Brain pericyte (primary cell): ENCODE measurements at places on chromosomes 7 and 10.

DNA sequence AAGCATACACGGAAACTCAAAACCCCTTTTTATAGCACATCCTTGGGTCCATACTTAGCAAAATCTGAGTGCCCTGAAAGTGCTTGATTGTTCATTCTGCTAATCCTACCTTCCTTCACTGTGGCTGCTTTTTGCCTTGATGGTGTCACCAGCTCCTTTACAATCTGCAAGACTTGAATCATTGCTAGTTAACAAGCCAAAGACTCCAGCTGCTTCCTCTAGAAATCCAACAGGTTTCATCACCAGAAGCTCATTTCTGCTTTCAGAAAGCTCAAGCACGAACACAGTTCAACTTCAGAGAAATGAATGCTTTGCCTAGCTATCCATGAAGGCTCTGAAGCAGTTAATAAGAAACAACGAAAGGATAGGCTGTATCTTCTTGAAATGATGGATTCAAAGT, 38.0 kb downstream of the USP6NL start:
- DNase-seq, result no peak

GRCh38 chr7:48384180-48384752, 213.0 kb downstream of the ABCA13 start:
- no peak for DNase-seq

DNA sequence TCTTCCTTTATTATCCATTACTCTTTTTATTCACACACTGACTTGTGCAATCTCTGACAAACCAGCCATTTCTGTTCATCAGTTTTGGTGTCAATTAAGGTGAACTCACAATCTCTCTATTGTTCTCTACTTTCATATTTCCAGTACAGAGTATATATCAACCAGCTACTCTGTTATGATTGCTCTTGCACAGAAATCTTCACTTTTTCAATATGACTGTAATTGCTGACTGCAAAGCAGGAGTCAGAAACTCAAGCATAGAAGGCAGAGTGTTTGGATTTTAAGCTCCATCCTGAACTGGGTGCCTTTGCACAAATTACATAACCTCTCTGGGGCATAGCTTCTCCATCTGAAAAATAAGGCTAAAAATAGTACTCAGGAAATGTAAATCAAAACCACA, 1042.0 kb downstream of the GRM8 start:
- no peak for DNase-seq

DNA sequence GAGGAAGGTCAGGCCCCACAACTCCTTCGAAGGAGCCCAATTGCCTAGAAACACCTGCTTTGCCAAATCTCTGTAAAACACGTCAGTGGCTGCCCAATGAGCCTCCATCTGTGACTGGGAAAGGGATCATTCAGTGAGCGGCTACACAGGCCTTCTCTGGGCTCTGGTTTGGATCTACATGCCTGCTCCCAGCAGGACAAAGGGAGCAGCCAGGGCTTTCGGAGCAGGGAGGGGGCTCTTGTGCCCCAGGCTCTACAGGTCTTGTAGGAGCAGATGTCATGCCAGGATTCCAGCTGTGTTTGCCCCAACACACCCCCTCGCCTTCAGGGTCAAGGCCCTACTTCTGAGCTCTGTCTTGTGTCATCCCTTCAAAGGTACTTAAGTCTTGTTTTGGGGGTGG, 73.5 kb downstream of the CLEC2L start:
- no peak for DNase-seq

DNA sequence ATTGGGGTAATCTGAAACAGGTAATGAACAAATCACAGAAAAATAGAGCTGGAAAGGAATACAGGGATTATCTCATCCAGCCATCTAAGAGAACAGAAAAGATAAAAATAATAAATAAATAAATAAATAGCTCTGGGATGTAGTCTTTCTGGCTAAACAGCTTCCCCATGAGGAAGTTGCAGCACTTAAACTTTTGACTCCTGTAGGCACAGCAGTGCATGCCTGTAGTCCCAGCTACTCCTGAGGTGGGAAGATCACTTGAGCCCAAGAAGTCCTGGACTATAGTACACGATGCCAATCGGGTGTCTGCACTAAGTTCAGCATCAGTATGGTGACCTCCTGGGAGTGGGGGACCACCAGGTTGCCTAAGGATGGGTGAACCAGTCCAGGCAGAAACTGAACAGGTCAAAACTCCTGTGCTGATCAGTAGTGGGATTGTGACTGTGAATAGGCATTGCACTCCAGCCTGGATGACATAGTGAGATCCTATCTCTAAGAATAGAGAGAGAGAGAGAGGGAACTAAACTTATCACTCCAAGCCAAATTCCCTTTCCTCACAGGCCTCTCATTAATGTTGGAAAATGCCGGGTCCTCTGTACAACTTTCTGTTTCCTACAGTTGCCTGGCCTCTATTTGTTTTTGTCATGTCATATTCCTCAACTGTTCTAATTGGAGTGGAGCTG, 61.7 kb upstream of the CDK13 start:
- DNase-seq, result no peak

GRCh38 chr10:89163265-89163995, 43.7 kb downstream of the CH25H start:
- no peak for DNase-seq

GRCh38 chr10:69734797-69735468, 66.8 kb upstream of the COL13A1 start:
- no peak for DNase-seq

- DNase-seq, result no peak
Measured at GRCh38 chr7:26409661-26410547, 118.2 kb downstream of the SNX10 start.

DNA sequence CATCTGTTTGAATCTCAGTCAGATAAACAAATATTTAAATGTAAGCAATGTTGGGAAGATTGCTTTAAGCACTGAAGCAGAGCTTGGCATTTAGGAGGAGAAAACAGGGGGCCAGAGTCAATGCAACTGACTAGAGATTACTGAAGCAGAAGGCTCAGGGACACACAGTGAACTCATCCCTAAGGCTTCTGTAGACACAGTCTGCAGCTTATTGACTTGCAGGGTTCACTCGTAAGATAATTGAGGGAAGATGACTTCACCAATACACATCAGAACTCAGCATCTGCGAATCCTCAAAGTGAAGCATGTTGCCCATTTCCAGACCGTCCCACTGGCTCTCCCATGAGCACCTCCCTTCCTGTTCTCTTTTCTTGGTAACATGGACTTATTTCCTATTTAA, 363.4 kb upstream of the PFKP start:
- no peak for DNase-seq

- no peak for DNase-seq
Measured at GRCh38 chr10:33674986-33675599, 340.6 kb upstream of the NRP1 start.

- DNase-seq, result no peak
Measured at GRCh38 chr10:132865851-132866600, 76.3 kb downstream of the CFAP46 start.

- DNase-seq, result no peak
Measured at GRCh38 chr10:49254556-49255318, 44.2 kb upstream of the C10orf71 start.

GRCh38 chr7:111796671-111797070, 234.4 kb upstream of the IMMP2L start:
- no peak for DNase-seq

GRCh38 chr7:111108496-111108895, 17.6 kb downstream of the LRRN3 start:
- no peak for DNase-seq

- DNase-seq, result no peak
Measured at GRCh38 chr7:140611641-140612040, 29.0 kb downstream of the DENND2A start.

DNA sequence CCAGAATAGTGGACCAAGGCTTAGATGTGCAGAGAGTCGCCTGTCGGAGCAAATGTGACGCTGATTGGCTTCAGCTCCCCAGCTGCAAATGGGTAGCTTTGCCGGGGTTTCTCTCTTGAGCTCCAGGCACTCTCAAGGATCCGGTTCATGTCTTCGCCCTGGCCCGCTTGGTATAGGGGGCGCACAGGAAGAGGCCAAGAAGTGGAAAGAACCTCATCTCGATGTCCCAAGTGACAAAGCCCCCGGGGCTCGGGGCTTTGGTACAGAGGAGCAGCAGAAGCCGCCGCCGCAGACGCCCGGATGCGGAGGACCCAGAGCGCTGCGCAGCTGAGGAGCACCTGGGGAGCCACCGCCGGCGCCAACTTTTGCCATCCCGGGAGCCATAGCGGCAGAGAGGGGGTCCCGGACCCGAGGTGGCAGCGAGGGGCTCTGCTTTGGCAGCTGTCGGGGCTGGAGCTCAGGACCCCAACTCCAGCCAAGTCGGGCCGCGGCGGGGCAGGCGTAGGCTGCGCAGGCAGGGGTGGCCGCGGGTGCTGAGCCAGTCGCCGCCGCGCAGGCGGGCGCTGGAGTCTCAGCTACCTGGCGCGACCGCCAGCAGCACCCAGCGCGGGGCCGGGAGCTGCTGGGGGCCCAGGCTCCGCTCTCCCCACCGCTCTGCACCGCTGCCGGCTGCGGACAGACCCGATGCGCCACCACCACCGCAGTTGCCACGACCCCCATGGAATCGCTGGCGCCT, 466.6 kb downstream of the XPNPEP1 start:
- DNase-seq, result no peak

- no peak for DNase-seq
Measured at GRCh38 chr7:64639267-64640001, 26.5 kb upstream of the ZNF107 start.

- no peak for DNase-seq
Measured at GRCh38 chr10:36808625-36809362, 316.6 kb upstream of the ANKRD30A start.

GRCh38 chr10:1933215-1933614, 195.9 kb upstream of the ADARB2 start:
- no peak for DNase-seq

GRCh38 chr7:31741852-31742251, 54.8 kb downstream of the PPP1R17 start:
- no peak for DNase-seq

GRCh38 chr10:84581976-84582375, 253.6 kb downstream of the CCSER2 start:
- DNase-seq, result no peak

DNA sequence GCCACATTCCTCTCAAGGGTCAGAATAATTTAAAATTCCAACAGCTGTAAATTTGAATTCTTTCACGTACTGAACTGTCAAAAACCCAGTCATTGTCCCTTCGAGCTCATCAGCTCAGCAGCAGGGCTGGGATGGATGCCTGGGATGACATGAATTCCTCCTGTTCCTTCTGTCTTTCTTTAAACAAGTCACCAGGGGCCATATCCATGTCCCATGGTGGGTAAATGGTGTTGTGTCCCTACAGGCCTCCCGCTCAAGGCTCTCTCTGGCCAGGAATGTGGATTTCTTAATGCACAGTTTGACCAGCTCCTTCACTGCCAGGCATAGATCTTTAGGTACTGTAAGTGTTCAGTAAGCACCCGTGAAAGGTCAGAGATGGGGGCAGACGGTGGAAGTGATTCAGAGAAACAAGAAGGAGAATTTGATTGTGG, 13.8 kb upstream of the TECPR1 start:
- DNase-seq, result no peak

- DNase-seq, result no peak
Measured at GRCh38 chr10:114925587-114926586, 12.1 kb upstream of the TRUB1 start.

GRCh38 chr10:102508506-102508905, 4.7 kb downstream of the SUFU start:
- no peak for DNase-seq

GRCh38 chr7:47371733-47372368, 210.1 kb downstream of the TNS3 start:
- no peak for DNase-seq

- no peak for DNase-seq
Measured at GRCh38 chr10:11176746-11177145, 159.1 kb downstream of the CELF2 start.

- no peak for DNase-seq
Measured at GRCh38 chr7:47506382-47507339, 75.2 kb downstream of the TNS3 start.

- no peak for DNase-seq
Measured at GRCh38 chr10:78035025-78035424, 1.4 kb downstream of the RPS24 start.
